DND-41 (cell line): ENCODE measurements at places on chromosomes 16 and 17.

GRCh38 chr16:3520841-3521240 lies 20.0 kb downstream of the CLUAP1 start:
- DNase-seq, result no peak

DNA sequence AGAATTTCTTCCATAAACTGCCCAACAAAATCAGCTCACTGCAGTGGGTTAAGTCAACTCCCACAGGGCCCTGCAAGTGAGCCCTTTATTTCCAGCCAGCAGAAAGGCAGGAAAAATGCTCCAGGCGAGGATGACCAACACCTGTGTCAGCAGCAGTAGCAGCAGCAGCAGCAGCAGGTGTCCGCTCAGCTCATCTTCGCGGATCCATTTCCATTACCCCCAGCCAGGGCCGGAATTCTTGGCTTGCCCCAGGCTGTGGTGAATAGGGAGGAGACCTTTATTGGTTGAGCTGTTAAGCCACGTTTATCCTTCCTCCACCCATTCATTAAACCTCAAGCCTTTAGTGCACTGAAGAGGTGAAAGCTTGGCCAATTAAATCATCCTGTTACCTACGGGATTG lies 46.2 kb downstream of the MARCHF10 start:
- DNase-seq, result no peak

DNA sequence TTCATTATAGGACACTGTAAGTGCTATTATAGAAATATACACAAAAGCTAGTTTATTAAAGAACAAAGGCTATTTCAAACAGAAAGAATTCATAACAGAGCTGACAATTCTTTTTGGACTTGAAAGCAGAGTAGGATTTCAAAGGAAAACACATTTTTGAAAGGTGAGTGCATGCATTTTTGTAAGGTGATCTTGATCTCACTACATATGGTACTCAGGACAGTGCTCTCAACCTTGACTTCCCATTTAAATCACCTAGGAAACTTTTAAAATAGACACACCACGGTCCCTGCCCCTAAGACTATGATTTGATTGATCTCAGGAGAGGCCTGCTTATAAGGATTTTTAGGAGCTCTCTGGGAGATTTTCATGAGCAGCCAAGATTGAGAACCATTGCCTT lies 1362.0 kb downstream of the CDH8 start:
- no peak for DNase-seq

DNA sequence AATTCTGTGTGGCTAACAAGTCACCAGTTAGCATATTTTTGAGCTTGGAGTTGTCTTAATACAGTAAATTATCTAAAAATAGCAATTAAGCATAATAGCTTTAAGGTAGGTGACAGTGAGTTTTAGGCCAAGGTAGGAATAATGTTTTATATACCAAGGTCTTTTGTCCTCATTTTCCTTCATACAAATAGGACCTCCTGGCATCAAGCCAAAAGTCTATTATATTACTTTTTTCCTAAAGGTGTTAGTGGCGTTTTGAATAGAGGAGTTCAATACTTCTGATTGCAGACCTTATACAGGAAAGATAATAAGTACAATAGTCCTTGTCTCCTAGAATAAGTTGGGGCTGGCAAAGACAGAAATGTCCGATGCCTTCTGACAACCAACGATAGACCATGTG lies 2277.7 kb downstream of the TP53TG3F start:
- DNase-seq, result no peak

DNA sequence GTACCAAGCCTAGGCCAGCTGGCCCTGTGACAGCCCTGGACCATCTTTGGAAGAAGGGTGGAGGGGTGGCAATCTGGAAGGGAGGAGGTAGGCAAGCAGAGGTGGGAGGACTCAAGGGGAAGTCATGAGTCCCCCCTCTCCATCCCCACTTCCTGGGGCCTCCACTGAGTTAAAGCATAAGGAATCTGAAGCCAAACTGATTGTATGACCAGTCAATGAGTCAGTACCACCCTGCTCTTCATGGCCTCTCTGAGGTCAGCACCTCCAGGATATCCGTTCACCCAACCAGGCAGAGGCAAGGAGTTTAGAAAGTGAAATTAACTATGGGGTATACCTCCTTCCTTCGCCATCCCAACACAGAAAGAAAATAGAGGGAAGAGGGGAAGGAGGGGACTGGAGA lies 272.7 kb downstream of the SOX9 start:
- DNase-seq, result no peak

- DNase-seq, result no peak
Observed at GRCh38 chr17:2947588-2947950, 115.8 kb downstream of the OR1D5 start.

DNA sequence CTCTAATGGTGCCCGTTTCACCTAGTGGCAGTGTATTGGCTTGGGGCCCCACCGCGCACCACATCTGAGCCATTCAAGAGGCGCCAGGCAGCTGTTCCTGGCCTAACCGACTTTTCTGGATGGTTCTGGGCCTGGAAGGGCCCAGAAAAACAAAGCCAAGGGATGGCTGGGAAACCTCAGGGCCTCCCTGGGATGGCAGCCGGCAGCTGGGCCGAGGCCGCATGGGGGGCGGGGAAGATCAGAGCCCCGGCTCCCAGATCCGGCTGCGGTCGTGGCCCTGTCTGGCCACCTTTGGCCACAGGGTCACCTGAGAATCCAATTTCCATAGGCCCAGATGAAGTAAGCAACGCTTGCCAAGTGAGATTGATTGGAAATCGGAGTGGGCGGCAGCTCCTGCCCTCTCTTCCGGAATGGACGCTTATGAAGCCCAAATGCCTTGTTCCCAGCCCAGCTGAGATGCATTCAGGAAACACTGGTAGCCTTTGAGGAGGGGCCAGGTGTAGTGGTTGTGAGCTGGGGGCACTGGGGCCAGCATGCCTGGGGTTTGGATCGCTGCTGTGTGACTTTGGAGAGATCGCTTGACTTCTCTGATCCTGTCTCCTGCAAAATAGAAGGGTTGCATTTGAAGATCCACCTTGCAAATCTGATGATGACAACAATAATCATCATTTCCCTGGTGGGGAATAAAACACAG lies 163.8 kb upstream of the GSE1 start:
- peak; percentile 90 for DNase-seq

- DNase-seq, result no peak
Observed at GRCh38 chr17:45104907-45105624, 27.2 kb downstream of the PLCD3 start.

- DNase-seq, result no peak
Observed at GRCh38 chr17:74520016-74520434, 11.2 kb downstream of the CD300LB start.

DNA sequence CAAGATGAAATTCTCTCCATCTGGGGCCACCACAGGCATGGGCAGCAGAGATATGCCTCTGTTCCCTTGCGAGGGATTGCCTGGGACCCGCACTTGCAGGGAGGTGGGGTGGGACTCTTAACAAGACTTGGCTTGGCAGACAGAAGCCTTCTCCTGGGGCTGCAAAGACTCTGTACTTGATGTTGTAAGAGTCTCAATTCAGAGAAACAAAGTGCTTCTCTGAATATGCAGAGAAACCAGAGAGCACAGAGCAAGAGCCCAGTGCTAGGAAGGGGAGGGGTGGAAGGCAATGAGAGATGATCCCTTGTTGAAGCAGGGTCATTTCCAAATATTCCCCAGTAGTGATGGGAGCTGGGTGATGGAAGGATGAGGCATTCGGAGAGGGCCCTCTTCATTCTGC lies 2.2 kb downstream of the MMP28 start:
- DNase-seq, result no peak

DNA sequence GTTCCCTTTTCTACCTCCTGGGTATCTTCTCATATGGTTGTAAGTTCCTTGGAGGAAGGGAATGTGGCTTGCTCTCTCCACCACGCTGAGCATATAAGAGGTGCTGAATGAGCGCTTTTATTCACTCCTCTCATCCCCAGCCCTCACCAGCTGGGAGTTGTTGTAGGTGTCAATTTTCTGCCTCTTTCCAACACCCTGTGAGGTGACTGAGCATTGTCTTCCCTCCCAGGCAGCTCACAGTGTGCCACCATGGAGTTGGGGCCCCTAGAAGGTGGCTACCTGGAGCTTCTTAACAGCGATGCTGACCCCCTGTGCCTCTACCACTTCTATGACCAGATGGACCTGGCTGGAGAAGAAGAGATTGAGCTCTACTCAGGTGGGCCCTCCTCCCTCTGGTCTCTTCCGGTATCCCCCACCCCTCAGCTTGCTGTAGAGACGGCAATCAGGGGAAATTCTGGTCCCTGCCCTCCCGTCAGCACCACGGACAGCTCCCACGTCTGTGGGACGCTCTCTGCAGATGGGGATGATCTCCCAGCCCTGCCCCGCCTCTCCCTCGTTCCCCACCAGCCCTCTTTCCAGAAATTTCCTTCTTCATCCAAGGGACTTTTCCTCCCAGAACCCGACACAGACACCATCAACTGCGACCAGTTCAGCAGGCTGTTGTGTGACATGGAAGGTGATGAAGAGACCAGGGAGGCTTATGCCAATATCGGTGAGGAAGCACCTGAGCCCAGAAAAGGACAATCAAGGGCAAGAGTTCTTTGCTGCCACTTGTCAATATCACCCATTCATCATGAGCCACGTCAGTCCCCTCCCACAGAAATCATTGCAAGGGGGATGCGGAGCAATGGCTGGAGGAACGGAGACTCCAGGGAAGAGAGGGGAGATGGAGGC lies 18.3 kb downstream of the CIITA start:
- DNase-seq, result peak; percentile 78

- no peak for DNase-seq
Observed at GRCh38 chr17:16945663-16946218, 26.2 kb downstream of the TNFRSF13B start.

DNA sequence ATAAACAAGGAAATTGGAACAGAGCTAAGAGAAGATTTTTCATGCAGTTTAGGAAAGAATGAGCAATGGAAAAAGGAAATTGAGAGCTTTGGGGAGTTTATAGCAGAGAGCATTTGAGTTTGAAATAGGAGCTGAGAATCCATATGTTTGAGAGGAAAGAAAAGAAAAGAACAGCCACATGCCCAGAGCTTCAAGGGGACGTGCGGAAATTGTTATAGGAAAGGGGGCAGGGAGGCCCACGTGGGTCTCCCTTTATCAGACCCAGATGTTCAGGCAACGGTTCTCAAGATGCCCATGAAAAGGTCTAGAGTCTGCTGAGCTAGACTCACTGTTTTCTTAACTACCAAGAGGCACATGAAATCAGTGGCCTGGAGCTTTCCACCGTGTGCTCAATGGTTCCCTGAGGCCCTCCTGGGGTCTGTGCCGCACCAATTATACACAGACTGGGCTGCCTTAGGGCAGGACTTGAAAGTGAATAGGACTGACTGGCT lies 31.2 kb downstream of the CHD9 start:
- DNase-seq, result no peak

GRCh38 chr17:31156326-31156725 lies 61.5 kb downstream of the NF1 start:
- DNase-seq, result no peak

DNA sequence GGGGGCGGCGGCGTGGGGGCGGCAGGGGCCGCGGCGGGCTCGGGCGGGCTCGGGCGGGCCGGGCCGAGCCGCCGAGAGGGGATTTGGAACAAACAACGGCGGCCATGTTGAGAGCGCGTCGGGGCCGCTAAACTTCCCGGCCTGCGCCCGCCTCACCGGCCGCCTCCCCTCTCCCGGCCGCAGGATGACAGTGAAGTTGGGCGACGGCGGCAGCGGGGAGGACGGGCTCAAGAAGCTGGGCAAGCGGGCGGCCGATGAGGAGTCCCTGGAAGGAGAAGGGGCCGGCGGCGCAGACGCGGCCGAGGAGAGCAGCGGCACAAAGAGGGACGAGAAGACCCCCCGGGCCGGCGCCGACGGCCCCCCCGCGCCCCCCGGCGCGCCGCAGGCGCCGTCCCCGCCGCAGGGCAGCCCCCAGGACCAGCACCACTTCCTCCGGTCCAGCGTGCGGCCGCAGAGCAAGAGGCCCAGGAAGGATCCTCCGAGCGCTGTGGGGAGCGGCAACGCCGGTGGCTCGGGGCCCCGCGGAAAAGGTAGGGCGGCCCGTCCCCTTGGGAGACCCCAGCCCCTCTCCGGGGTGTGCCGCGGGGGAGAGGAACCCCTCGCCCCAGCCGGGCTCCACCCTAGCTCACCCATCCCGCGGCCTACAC lies 2.4 kb downstream of the CRAMP1 start:
- DNase-seq, result peak; percentile 32

- no peak for DNase-seq
Observed at GRCh38 chr17:61157246-61157886, 242.3 kb upstream of the TBX2 start.

DNA sequence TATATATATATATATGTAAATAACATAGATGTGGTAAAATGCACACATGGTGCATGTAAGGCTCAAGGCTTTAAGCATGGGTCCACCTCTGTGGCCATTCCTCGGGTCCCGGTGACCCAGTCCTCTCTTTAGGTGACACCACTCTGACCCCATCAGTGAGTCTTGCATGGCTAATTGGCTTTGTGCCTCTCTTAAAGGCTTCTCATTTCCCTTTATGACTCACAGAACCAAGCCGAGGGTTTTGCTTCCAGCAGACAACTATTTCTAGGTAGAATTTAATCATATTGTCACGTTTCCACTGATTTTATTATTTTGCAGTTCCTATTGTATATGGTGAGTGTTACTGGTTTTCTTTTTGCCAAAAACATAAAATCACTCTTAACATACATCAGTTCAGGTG lies 59.7 kb downstream of the PLCG2 start:
- DNase-seq, result no peak

DNA sequence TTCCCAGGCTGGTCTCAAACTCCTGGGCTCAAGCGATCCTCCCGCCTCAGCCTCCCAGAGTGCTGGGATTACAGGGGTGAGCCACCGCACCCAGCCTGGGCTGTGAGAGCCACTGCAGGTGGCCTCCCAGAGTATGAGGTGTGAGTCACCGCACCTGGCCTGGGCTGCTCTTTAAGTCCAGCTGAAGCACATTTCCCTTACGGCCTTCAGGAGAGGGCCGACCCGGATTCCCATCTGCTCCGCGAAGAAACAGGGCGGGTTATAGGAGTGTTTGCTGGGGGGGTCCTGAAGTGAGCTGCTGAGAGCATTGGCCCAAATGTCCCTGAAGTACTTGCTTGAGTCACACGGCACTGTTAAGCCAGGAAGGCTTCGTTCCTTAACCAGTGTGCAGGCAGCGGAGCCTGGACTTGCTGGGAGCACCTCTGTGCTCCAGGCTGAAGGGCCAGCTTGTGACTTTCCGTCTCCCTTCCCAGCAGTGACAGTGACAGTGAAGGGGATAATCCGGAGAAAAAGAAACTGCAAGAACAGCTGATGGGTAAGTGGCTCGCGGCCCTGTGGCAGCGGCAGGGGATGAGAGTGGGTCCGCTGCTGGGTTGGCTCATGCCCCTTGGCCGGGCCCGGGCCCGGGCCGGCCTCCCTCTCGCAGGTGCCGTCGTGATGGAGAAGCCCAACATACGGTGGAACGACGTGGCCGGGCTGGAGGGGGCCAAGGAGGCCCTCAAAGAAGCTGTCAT lies 7.2 kb downstream of the VPS4A start:
- no peak for DNase-seq

DNA sequence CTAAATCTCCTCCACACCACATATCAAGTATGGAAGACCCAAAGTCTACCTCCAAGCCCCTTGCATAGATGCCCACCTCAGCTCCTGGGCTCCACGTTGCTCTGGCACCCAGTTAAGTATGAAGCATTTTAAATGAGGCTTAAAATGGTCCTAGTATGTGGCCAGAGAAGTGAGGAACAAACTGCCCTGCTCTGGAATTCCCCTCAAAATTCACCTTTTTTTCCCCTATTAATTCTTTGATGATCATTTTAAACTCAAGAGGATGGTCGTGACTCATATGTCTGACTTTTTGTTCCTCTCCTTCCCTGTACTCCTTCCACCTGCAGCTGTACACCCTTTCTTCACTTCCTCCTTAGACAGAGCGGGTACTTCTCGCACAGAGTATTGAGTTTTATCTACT lies 234.5 kb upstream of the MYOCD start:
- no peak for DNase-seq

- no peak for DNase-seq
Observed at GRCh38 chr16:86878236-86879080, 300.1 kb downstream of the FOXL1 start.

- DNase-seq, result no peak
Observed at GRCh38 chr17:72906306-72906705, 186.2 kb downstream of the SLC39A11 start.
